ENCODE measurements at places on chromosomes 1 and 21. TPM values are rescaled to one million over a fixed set of nuclear protein-coding genes. Genes with fewer than 3 reads are reported as not detected.

Gene MCOLN3
- total RNA-seq = 0.16 TPM

Gene CELA2A
- not detected for total RNA-seq

- DNase-seq = no peak
These were observed 581 bp downstream of the EFCAB14 start for GRCh38 chr1:46718340-46718726.

DNA sequence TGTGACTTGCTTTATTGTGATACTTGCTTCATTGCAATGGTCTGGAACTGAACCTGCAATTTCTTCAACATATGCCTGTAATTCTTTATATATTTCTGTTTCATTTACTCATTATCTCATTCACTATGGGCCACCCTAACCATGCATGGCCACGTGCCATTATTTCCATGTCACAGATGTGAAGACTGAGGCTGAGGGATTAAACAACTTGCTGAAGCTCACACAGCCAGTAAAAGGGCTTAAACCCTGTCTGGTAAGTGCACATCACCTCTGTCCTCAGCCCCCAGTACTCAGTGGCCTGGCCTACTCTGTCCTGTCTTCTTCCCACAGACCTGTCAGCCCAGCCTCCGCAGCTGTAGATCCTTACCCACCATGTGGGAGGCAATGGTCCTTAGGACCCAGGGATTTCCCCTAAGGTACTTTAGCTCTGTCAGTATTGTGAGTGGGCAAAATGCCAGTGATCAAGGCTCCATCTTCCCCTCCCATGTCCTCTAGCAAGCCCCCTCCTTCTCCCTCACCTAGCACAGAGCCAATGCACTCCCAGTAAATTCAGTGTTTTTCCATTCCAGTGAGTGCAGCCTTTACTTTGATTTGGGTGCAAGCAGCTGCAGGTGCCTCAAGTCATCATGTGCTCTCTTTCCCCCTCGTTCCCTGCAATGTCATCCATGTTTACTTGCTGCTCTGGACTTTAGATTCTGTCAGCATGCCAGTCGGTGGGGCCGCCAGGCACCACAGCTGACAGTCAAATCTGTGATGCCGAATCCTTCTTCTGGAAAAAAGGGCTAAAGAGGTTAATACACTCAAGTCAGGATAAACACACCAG lies 228.2 kb upstream of the PROX1 start:
- no peak for DNase-seq

GRCh38 chr1:36151134-36151844 lies 2.0 kb upstream of the TRAPPC3 start:
- no peak for DNase-seq

- DNase-seq = no peak
These were observed 289.2 kb upstream of the DPYD start for GRCh38 chr1:98210064-98210463.
